ENCODE measurements at places on chromosomes 1 and 21.

GRCh38 chr1:232450615-232451014, 179.3 kb downstream of the SIPA1L2 start:
- DNase-seq = no peak

DNA sequence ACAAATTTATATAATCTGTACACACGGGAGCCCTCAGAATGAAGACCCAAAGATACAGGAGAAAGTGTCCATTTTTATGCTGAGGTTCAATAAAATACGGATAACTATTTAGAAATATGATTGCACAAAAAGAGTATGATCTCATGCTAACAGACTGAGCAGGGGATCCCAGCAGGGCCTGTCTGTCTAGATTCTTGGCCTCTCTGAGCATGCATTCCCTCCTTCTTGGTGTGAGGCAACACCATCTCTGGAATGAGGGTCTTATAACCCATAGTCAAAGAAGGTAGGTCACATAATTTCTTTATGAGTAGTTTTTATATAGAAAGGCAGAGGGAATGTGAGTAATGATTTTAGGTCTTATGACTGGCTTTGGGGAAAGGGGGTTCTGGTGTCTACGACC, 5.4 kb downstream of the PRMT6 start:
- no peak for DNase-seq

DNA sequence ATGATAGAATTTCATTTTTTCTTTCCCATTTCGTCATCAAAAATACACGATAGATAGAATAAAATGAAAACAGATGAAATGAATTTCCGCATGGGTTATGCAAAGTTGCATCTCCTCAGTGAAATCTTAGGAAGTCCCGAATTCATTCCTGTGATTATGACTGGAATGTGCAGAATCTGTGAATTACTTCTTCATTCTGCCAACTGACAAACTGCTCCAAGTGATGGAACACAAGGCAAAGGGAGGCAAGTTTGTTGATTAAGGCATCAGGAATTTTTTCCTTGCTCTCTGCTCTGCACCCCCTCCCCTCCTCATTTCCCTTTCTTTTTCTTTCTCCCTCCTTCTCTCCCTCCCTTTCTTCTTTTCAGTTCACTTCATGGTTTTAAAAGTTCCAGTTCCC, 37.0 kb upstream of the ADGRL4 start:
- no peak for DNase-seq

GRCh38 chr1:5594056-5594956, 397.9 kb downstream of the NPHP4 start:
- no peak for DNase-seq

GRCh38 chr1:30257742-30258380, 465.5 kb downstream of the MATN1 start:
- DNase-seq = no peak

GRCh38 chr1:225479341-225479740, 51.5 kb upstream of the LBR start:
- DNase-seq = no peak

DNA sequence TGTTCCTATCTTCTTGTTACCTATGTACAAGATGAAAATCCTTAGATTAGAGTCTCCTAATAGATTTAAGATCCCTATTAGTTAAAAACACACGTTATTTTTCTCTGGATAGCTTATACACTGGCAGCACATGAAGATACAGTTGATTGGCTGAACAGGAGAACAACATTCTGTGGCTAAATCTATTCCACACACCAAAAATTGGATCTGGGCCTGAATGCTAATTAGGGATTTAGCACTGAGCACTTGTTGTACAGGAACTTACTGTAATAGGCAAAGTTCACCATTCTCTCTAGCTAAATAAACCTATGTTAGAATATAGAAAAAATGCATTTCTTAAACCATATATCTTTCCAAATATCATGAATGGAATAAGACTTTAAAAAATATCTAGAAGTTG, 117.1 kb upstream of the PTGFR start:
- DNase-seq = no peak

Data from inflammatory macrophage treated with lipopolysaccharide for 1 hour (primary cell).